ENCODE measurements at places on chromosomes 5 and 9.

DNA sequence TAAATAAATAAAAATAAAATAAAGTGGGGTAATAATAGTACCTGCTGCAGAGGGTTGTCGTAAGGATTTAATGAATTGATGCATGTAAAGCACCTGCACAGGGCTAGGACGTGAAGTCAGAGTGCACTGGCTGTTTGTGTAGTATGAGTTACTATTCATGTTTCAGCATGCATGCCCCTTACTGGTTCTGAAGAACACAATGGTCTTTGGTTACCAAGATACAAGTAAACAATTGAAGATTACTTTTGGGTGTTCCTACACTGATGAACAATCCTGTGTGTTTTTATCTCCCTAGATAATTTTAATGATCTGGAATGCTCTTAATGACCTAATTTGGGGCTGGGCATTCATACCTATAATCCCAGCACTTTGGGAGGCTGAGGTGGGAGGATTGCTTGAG, 23.2 kb upstream of the PRRC2B start:
- DNase-seq: peak; percentile 9

GRCh38 chr9:120395376-120395775, 184.6 kb downstream of the CDK5RAP2 start:
- DNase-seq: no peak

GRCh38 chr9:132422574-132422973, 12.6 kb downstream of the CFAP77 start:
- DNase-seq: no peak

GRCh38 chr5:108312258-108312657, 69.6 kb downstream of the FBXL17 start:
- no peak for DNase-seq

DNA sequence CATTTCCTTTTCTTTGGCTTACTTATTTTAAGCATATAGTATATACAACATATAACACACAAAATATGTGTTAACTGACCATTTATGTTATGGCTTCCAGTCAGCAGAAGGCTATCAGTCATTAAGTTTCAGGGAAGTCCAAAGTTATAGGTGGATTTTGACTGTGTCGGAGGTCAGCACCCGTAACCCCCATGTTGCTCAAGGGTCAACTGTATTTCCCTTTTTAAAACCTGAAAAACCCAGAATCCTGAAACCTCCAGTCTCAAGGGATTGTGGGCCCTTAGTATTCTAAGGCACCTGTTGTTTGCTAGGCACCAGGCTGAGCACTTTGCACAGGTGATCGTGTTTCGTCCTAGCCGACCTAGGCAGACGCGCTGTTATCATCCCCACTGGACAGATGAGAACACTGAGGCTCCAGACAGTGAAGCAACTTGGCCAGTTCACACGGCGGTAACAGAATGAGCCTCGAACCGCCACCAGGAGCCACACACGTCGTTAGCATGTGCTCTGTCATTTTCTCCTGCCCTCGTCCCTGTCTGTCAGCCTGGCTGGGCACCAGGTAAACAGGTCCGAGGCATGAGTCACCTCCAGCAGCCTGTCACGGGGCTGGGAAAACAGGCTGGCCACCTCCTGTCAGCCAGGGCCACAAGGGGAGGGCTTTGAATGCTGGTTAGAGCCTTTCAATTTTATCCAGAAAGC, 39.9 kb downstream of the DUSP1 start:
- DNase-seq: no peak

Data from DMS79 treated with DMSO at 0.1 percent for 48 hours (cell line).